ENCODE measurements at places on chromosomes 1 and 21.

DNA sequence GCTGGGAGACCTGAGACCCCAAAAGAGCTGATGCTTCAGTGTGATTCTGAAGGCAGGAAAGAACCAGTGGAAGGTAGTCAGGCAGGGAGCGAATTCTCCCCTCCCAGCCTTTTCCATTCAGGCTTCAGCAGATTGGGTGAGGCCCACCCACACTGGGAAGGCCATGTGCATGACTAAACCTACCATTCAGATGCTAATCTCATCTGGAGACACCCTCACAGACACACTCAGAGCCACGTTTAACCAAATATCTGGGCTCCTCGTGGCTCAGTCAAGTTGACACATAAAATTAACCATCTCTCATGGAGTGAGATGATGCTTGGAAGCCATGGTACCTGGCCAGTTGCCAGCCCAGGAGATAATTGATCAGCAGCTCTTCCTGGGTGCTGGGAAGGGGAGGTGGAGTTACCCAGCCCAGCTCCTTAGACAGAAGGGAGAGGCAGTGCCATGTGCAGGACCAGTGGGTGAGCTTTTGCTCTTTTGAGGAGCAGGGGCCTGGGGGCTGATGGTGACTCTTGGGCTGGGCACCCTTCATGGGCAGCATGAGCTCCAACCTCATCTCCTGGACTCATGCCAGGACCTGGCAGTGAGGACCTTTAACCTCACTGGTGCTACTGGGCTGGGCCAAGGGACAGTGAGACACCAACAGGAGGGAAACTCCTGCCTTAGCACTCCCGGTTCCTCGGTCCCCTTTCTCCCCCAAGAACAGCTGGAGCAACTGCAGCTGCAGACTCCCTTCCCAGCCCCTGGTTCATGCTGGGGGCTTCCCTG is 89.0 kb upstream of the ACTL8 start:
- DNase-seq: no peak

GRCh38 chr1:78650114-78650660 is 556 bp downstream of the IFI44 start:
- DNase-seq: no peak

GRCh38 chr1:117367046-117368025 is at the start of gene MAN1A2:
MAN1A2 (plus strand) TSS chr1:117367449; CDS start chr1:117368184, 735 bp downstream.
- peak; percentile 92 for DNase-seq

- DNase-seq: no peak
These were observed 14.0 kb upstream of the CFAP126 start for GRCh38 chr1:161381707-161382106.

GRCh38 chr1:118266436-118266835 is 81.4 kb upstream of the SPAG17 start:
- no peak for DNase-seq

DNA sequence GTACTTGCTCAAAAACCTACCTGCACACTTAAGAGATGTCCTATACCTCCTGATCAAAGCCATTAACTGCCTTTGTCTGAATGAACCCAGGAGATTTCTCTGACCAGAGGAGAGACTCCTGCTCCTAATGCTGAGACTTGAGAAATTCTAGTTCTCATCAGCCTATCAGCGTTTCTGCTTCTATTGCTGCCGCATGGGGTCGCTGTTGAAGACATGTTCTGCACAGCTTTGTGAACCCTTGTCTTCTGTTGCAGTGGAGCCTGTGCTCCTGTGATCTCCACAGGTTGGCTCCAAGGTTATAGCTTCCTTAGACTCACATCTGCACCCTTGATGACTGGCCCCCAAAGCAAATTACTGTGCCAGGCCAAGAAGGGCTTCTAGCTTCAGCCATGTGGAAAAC is 40.2 kb downstream of the EDN2 start:
- no peak for DNase-seq

DNA sequence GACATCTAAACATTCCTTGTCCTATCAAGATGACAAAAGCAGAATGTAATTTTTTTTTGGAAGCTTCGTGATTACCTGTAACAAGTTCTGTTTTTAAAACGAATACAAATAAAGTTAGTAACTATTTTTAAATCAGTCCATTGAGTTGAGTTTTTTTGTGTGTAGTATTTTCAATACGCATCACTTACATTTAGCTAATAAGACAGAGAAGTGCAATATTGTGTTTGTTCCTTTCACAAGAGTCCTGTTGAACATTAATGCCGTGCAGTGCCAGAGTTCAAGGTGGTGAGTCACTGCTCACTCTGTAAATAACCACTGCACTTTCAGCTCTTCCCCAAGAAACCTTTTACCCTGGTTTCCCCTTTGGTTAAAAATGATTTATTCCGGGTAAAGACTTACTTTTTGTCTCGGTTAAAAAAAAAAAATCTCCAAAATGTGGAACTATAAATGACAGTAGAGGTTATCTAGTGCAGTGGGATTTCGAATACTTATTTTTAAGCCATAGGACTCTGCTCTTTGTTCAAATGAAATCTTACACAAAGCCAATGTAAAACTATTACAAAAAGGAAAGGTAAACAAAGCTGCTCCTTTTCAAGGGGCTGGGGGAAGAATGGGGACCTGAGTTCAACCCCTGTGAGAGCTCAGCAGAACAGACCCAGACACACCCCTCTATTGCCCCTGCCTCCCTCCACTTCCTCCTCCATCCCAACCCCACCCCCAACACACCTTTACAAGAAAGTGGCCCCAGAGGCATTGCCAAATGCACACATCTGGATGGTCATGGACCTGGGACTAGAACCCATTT is 14.8 kb upstream of the NCMAP start:
- DNase-seq: no peak

- no peak for DNase-seq
These were observed 90.6 kb downstream of the SGIP1 start for GRCh38 chr1:66624412-66625060.

DNA sequence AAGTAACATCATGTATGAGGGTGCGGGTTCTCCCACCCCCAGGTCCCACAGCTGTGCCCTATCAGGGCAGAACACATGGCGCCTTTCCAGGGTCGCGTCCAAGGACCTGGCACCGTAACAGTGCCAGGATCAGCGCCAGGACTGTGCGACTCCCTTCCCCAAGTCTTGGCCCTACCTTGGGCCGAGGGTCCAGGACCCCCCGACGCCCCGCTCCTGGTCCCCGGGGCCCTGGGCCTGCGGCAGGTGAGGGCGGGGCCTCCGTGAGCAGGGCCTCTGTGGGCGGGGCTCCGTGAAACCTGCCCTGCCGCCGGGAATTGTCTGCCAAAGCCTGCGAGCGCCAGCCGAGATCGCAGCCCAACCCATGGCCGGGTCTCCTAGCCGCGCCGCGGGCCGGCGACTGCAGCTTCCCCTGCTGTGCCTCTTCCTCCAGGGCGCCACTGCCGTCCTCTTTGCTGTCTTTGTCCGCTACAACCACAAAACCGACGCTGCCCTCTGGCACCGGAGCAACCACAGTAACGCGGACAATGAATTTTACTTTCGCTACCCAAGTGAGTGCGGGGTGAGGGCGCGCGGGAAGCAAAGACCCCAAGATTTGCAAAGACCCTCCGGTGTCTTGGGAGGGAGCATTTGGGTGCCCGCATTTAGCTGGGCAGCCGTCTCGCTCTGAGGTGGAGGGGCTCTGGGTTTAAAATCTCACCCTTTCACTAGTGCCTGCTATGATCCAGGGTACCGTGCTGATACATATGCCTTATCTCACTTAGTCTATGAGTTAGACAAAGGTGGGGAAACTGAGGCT is at the start of gene RHBG:
TSS of gene RHBG (plus strand) at position 323 of the 796 bp plus-strand sequence. CDS start at position 362, 39 bp downstream.
- peak; percentile 70 for DNase-seq

GRCh38 chr1:201136355-201137023 is 9.5 kb upstream of the ASCL5 start:
- DNase-seq: no peak

DNA sequence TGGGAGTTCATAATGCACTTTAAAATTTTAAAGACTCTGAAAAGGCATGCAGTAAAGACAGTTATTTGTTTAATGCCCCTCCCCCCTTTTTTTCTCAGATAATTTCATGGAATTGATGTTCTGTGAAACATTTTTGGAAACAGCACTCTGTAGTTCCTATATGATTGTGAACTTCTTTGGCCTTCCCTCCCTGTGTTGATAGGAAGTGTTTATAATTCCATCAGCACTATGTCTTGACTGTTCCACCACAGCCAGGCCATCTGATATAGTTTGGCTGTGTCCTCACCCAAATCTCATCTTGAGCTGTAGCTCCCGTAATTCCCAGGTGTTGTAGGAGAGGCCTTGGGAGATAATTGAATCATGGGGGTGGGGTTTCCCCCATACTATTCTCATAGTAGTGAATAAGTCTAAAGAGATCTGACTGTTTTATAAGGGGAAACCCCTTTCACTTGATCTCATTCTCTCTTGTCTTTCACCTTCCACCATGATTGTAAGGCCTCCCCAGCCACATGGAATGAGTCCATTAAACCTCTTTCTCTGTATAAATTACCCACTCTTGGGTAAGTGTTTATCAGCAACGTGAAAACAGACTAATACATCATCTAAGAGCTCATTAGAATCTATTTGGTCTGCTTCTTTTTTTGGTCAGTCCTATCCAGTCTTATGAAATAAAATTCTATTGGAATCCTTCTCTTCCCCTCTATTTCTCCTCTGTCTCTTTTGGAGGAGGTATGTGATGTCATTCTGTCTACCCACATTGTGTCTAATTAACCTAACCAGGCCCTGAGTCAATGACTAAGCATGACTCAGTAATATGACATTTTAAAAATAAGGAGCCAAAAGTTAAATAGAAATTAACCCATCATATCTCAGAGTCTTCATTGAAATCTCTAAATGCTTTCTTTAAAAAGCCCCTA is 8.9 kb downstream of the CCDC185 start:
- DNase-seq: no peak

GRCh38 chr1:231284441-231284840 is 43.4 kb downstream of the GNPAT start:
- DNase-seq: no peak

GRCh38 chr1:54112027-54112426 is 40.8 kb downstream of the CDCP2 start:
- no peak for DNase-seq

DNA sequence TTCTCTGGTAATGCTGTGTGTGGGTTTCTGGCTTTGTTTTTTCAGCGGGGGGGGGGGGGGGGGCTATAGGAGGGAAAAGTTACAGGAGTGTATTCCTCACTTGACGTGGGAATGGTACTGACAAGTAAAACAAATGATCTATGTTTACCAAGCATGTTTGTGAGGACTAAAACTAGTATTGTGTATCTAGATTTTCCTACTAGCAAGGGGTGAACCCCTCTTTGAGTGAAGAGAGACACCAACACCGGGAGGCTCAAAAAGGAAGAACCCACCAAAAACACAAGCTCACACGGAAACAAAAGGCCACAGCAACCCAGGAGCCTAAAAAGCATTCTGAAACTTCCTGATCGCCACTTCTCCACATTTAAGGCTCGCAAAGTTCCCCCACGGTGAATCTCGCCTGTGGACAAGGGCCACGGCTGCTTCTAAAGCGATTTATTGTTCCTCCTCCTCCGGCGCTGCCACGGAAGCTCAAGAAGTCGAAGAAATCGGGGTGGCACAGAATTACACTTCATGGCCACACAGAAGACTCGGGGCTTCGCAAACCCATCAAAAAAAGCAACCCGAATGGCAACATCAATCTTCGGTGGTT is 703 bp downstream of the PUM1 start:
- no peak for DNase-seq

DNA sequence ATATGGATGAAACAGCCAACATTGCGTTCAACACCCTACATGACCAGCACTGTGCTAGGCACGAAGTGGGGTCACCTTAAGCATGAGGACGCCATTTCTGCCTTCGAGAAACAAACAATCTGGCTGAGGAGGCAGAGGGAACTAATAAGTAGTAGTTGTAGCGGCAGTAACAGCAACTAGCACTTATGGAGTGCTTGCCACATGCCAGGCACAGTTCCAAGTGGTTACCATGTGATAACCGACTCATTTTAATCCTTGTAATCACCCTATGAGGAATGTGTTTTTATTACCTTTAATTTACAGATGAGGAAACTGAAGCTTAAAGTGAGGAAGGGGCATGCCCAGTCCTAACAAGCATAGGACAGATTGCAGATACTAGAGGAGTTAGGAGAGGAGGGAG is 33.7 kb downstream of the KCND3 start:
- DNase-seq: no peak

GRCh38 chr1:231724041-231724440 is 97.5 kb downstream of the DISC1 start:
- DNase-seq: no peak

GRCh38 chr1:148385371-148386030 is 97.6 kb downstream of the PPIAL4G start:
- DNase-seq: no peak

DNA sequence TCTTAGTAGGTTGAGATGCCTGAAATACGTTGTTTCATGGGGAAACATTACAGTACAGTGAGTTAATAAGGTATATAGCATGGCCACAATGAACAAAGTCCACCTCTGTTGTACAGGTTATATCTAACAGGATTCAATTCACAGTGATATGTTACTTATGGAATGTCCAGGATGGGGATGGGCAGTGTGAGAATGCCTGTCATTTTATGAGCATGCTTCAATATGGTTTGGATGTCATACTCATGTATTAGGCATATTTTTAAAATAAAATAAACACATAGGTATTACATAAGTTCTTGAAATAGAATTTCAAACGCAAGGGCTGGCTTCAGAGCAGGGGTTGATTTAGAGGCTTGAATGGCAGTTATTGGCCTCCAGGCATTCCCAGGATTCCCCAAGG is 6.1 kb upstream of the PHLDA3 start:
- DNase-seq: no peak

DNA sequence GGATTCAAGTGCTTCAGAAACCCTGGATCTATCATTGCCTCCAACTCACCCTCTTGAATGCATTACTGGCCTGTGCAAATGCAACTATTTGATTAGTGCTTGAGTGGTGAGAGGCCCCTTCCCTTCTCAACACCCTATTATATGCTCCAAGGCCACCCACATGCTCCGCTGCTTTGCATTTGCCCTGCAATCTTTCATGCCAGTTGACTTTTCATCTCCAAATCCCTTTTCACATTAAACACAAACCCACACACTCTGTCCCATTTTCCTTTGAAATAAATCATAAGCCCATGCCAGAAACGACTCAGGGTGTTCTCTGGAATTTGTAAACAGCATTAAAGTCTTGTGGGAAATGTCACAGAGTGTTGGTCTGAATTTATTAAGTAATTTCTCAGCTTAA is 78.9 kb upstream of the CTTNBP2NL start:
- DNase-seq: no peak

- no peak for DNase-seq
These were observed 2.1 kb downstream of the FHAD1 start for GRCh38 chr1:15249081-15249480.

DNA sequence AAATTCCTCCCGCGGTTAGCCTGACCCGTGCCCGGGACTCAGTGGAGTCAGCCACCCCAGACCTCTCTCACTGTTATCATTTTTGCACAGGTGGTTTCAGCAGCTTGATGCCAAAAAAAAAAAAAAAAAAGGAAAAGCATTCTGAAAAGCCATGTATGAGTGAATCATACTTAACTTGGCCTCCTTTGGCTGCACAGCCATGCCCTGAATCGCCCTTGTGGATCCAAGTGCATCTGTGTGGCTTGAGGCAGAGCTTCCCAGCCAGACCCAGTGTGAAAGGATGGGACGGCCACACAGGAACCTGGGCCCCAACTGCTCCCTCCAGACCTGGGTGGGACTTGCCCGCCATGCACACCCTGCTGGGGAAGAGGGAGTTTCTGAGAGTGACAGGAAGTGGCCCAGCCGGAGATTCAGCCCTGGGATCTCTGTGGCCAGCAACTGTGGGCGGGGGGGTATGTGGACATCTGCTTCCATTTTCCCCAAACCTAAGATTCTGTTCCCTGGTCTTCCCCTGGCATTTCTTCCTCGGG is 8.6 kb downstream of the YBEY start:
- no peak for DNase-seq
